Heart left ventricle (tissue), 16 donors: ENCODE measurements at places on chromosomes 7 and 10.

- no peak for DNase-seq
- H3K27ac ChIP-seq: no peak overlapping the region
- H3K4me1 ChIP-seq: no peaks in the 10 kb centered on the region
- no peaks in the 10 kb centered on the region for H3K36me3 ChIP-seq
Measured at GRCh38 chr10:82206831-82207230, 331.8 kb downstream of the NRG3 start.

DNA sequence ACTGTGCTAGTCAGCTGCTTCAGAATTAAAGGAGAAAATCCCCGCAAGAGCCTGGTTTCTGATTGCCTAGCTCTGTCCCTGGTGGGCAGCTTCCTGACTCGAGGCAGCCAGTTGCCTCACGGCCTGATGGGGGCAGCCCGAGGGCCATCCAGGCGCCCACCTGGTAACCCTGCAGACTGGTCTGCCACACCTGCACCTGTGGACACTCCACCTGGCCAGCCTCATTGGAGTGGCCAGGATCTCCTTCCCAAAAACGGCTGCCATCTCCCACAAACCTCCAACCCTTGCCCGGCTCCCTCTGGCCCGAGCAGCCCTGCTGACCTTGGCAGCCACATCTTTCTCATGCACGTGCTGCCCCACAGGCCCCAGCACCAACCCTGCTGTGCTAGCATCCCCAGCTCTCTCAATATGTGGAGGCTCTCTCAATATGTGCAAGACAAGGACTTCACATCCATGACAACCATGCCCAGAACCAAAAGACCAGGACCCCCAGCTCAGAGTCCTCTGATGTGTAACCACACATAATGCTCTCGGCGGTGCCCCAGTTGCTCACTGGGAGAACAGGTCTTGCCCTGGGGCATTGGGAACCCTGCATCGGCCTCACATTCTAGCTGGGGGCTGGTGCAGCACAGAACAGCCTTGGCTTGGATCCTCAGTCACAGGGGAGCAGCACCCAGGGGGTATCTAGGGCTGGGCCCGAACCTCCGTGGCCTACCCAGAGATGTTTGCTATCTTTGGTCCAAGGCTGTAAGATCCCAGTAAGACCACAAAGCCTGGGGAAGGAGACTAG lies 14.6 kb downstream of the DRGX start:
- no peaks in the 10 kb centered on the region for H3K4me1 ChIP-seq
- no peak overlapping the region for H3K4me3 ChIP-seq
- H3K27ac ChIP-seq: no peak overlapping the region
- H3K27me3 ChIP-seq: no peaks in the 10 kb centered on the region
- H3K36me3 ChIP-seq: no peaks in the 10 kb centered on the region
- no peak for DNase-seq

- no peak for DNase-seq
- H3K36me3 ChIP-seq: peaks cover 25% of the 10 kb centered on the region
- peaks cover 25% of the 10 kb centered on the region for H3K4me1 ChIP-seq
Measured at GRCh38 chr7:30069096-30069867, 41.1 kb downstream of the PLEKHA8 start.

- no peaks in the 10 kb centered on the region for H3K4me1 ChIP-seq
- no peak for DNase-seq
- H3K4me3 ChIP-seq: no peak overlapping the region
- no peaks in the 10 kb centered on the region for H3K36me3 ChIP-seq
- H3K27ac ChIP-seq: no peak overlapping the region
Measured at GRCh38 chr10:77591238-77591880, 46.2 kb downstream of the KCNMA1 start.

DNA sequence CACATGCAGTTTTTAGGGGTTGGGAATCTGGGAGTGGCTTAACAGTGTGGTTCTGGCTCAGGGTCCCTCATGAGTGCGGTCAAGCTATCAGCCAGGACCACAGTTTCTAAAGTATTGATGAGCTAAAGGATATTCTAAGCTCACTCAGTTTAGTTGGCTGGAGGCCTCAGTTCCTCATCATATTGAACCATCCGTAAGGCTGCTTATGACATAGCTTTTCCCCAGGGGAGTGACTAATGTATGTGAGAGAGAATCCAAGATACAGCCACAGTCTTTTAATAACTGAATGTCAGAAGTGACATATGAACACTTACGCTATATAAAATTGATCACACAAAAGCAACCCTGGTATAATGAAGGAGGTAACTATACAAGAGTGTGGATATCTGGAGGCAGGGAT lies 245.3 kb downstream of the POLR1F start:
- no peak for DNase-seq
- H3K4me1 ChIP-seq: no peaks in the 10 kb centered on the region
- H3K36me3 ChIP-seq: no peaks in the 10 kb centered on the region
- no peak overlapping the region for H3K27ac ChIP-seq

GRCh38 chr10:99551616-99552015 lies 18.9 kb downstream of the NKX2-3 start:
- no peak overlapping the region for H3K4me3 ChIP-seq
- DNase-seq: no peak
- H3K36me3 ChIP-seq: no peaks in the 10 kb centered on the region
- no peak overlapping the region for H3K27ac ChIP-seq

DNA sequence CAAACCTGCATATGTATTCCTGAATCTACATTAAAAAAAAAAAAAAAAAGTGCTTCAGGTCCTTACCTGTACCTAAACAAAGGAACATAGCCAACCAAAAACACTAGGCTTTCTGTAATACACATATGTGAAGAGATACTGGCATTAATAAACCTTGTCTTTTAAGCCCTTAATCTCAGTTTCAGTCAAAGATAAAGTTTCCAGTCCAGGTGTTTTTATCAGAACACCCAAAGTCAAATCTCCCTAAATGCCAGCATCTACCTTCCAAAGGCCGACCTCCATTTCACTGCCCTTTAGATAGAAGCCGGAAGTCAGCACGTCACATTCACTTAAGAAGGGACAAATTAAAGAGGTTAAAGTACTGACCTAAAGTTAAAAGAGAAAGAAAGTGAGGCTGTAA lies 79.8 kb upstream of the NEBL start:
- DNase-seq: no peak
- no peaks in the 10 kb centered on the region for H3K27me3 ChIP-seq
- H3K4me3 ChIP-seq: no peak overlapping the region
- no peak overlapping the region for H3K27ac ChIP-seq

GRCh38 chr10:133476641-133476990 lies 22.9 kb downstream of the SCART1 start:
- H3K36me3 ChIP-seq: no peaks in the 10 kb centered on the region
- DNase-seq: no peak
- no peaks in the 10 kb centered on the region for H3K27me3 ChIP-seq
- H3K4me3 ChIP-seq: no peak overlapping the region

DNA sequence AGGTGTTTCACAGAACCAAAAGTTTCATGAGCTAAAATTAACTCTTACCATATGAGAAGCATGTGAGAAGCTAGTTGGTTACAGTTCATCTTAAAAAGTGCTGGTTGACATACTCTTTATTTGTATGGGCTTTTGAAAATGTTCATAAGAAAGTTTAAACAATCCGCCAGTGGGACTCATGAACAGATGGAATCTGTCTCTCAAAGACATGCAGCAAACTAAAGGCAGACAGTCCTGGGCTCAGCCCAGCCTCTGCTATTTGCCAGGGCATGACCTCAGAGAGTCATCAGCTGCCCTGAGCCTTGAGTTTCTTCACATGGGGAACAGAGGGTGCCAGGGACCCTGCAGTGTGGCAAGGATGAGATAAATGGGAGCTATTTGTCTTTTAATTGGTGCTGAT lies 3.2 kb downstream of the PYROXD2 start:
- H3K4me3 ChIP-seq: no peak overlapping the region
- H3K4me1 ChIP-seq: peaks cover 39% of the 10 kb centered on the region
- no peak for DNase-seq
- peaks cover 2% of the 10 kb centered on the region for H3K36me3 ChIP-seq
- no peak overlapping the region for H3K27ac ChIP-seq
- H3K27me3 ChIP-seq: no peaks in the 10 kb centered on the region
